ENCODE measurements at places on chromosomes 4 and X.
A peak's percentile ranks its signal among the peaks of the same experiment; 100 is the strongest.

- no peak for DNase-seq
These were observed 93.2 kb downstream of the SORBS2 start for GRCh38 chr4:185718578-185719499.

GRCh38 chr4:10656420-10656819, 28.1 kb downstream of the CLNK start:
- no peak for DNase-seq

- peak; percentile 52 for DNase-seq
These were observed 20.7 kb downstream of the QDPR start for GRCh38 chr4:17491196-17491595.

DNA sequence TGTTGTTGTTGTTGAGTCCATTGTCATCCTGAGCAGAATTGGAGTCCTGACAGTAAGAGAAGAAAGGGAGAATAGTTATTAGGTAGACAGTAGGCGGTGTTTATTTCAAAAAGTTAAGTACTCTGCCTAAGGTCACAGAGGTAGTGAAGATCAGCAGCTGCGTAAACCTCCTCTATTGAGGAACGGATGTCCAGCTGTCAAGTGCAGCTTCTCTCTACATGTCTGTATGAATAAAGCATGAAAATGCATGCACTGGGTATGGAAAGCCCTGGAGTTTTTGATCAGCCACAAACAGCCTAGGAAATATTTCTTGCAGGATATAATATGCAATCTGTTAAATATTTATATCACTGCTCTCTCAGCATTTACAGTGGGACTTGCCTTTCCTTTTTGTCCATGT, 109.4 kb upstream of the CBLL2 start:
- no peak for DNase-seq

- DNase-seq: no peak
These were observed 11.1 kb downstream of the LEF1 start for GRCh38 chr4:108157655-108158054.

- no peak for DNase-seq
These were observed 31.1 kb downstream of the PGRMC2 start for GRCh38 chr4:128256539-128256938.

All from muscle of leg (tissue), 16 donors.